ENCODE measurements at places on chromosomes 4 and X.

DNA sequence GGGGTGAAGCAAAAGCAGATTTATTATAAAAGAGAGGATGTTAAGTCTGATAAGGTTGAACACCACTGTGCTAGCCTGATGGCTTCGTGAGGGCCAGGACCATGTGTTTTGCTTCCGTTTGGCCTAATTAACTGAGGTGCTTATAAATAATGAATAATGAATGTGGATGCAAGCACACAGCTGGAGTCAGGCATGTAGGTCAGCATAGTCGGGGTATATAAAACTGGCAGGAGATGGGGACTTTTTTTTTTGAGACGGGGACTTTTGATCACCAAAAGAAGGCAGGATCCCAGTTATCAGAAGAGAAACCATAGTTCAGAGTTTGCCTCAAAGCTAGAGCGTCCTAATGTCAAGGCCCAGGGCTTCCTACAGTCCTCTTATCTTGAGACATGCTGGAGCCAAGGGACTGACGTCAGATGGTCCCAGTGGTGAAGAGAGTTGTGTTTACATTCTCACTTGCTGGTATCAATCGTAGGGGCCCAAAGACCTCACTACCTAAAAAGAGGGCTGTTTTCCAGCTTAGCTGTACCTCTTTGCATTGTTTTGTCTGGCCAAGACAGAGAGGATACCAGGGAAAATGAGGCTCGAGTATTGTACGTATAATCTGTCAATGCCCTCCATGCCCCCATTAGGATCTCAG lies 50.4 kb downstream of the RTL9 start:
- no peak for DNase-seq

- DNase-seq = no peak
Observed at GRCh38 chr4:163673848-163674697, 179.6 kb downstream of the TMA16 start.

DNA sequence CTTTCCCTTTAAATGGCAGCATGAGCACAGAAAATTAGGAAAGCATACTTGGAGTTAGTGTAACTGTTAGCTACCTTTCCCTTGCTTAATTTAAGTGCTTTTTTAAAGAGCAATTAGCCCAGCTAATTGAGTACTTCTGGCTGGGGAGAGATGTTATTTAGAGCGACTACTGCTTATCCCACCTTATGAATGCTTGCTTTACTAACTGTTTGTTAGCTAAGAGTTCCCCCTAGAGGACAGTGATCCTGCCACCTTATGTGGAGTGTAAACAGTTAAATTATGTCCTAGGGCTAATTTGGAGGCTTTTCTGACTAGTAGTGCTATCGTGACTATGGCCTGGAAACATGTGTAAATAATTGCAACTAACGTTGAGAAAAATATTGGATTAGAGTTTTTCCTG lies 909.4 kb downstream of the FSTL5 start:
- no peak for DNase-seq

DNA sequence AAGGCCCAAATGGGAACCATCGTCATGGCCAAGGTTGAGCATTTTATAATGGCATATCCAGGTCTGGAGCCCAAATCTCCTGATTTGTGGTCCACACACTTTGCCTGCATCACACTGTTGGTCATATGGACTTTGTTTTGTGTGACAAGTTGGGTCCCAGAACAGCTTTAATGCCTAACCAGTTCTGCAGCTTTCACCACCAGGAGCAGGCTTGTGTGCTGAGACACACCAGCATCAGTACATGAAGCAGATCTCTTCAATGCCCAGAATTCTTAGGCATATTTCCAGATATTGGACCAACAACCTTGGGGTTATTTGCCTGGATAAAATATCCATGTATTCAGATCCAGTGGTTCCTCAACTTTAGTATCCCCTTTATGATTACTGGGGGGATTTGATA lies 371.3 kb downstream of the FBXW7 start:
- no peak for DNase-seq

- no peak for DNase-seq
Observed at GRCh38 chrX:1928805-1929204, 313.9 kb downstream of the ASMT start.

DNA sequence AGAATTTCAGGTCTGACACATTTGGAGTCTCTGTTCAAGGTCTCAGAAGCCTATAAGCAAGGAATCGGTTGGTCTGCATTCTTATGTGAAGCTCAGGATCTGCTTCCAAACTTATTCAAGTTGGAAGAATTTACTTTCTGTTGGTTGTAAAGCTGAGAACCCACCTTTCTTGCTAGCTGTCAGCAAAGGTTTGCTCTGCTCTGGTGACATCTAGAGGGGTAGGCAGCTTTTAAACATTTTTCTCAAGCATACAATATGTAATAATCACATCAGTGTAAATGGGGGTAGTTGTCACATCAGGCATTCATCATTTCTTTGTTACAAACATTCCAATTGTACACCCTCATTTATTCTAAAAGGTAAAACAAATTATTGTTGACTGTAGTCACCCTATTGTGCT lies 935.2 kb downstream of the TRAM1L1 start:
- no peak for DNase-seq

DNA sequence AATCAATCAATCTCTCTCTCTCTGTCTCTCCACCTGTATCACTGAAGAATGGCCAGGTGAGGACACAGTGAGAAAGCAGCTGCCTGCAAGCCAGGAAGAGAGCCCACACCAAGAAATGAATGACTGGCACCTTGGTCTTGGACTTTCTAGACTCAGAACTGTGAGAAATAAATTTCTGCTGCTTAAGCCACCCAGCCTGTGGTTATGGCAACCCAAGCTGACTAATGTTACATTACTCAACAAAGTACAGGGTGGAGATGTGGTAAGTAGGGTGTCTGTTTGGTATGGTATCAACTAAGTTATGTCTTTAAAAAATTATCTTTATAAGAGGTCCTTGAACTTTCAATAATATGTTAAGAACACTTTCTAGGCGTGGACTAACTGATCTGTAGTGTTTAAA lies 159.3 kb downstream of the EPHA5 start:
- no peak for DNase-seq

DNA sequence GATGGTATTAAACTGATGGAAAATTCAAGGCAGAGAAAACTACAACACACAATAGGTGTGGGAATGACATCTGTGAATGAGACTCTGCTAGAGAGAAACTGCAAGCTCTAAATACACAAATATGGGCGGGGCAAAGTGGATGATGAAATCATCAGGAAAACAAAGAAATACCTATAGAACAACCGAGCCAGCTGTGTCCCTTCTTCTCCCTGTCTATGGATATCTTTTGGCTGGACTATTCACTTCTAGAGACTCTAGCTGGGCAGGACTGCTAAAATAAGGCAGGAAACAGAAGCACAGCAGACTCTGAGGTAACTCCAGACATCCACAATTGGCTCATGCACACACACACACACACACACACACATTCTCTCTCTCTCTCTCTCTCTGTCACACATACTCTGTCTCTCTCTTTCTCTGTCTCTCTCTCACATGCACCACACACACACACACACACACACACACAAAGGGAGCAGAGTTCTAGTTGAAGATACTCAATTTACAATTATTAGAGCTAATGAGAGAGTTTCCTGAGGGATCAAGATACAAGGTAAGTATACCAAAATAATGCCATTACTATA lies 27.2 kb upstream of the EDNRA start:
- no peak for DNase-seq

DNA sequence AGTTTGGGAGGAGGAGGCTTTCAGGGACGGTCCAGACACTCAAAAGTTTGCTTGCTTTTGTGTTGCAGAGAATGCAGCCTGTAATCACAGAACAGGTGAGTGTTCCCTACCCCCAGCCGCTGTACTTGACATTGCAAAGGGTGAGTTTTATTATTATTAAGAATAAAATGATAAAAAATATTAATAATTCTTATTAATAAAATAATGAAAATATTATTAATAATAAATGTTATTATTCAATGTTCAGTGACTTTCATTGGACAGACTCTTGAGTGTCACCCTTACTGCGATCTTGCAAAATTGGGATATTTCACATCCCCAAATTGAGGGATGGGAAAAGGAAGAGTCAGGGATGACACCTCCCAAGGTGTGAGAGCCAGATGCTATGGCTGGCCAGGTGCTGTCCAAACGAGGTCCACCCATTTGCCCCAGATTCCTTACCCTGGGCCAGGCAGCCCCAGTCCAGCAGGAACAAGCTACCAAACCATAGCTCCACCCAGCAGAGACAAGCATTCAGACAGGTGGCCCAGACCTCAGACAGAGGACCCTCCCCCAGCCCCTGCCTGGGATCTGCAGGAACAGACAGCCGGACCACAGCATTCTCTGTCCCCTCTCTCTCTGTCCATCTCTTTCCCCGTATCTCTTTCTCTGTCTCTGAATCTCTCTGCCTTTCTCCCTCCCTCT lies 22.4 kb downstream of the IL3RA start:
- no peak for DNase-seq

GRCh38 chrX:3177851-3178250 lies 136.6 kb downstream of the ARSF start:
- no peak for DNase-seq

DNA sequence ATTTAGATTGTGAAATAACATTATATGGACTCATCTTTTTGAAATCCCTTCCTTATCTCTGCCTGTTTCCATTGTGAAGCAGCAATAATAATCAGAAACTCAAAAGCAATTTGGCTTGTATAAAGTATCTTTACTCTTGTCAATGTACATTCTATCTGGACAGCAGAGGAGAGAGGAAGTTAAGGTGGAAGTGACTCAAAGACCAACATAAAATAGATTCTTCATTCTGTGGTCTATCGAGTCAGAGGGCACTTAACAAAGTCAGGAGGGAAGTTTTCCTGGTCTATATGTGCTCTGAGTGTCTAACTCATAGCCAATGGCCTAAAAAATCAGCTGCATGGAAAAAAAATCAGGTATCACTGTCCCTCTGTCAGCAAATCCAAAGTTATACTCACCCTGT lies 155.5 kb downstream of the EMCN start:
- no peak for DNase-seq

- no peak for DNase-seq
Observed at GRCh38 chr4:48431401-48431800, 51.7 kb upstream of the SLC10A4 start.

DNA sequence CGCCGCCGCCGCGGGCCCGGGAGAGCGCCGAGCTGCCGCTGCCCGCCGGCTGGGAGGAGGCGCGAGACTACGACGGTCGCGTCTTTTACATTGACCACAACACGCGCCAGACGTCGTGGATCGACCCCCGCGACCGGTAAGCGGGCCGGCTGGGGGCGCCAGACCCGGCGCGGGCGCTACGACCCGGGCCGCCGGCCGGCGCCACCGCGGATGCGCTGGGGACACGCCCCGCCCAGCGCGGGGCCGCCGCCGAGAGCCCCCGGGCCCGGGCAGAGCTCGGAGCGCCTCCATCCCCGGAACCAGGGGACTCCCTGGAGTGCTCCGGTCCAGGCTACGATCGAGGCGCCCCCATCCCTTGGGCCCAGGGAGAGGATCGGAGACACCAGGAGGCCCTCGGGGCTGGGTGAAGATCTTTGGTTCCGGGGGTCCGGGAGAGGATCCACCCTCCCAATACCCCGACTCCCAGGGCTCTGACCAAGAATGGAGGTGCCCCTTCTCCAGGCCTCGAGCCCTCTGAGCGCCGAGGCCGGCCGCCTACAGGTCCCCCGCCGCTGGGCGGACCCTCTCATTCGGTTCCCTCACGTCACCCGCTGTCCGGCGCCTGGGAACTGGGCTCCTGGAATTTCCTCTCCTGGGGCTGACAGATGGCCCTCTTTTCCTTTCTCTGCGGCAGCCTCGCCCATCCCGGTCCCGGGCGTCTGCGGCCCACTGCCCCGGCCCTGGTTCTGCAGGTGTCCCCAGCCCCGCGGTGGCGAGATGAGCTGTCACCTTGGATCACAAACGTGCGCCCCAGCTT lies 48.8 kb downstream of the CLDN34 start:
- DNase-seq = no peak

DNA sequence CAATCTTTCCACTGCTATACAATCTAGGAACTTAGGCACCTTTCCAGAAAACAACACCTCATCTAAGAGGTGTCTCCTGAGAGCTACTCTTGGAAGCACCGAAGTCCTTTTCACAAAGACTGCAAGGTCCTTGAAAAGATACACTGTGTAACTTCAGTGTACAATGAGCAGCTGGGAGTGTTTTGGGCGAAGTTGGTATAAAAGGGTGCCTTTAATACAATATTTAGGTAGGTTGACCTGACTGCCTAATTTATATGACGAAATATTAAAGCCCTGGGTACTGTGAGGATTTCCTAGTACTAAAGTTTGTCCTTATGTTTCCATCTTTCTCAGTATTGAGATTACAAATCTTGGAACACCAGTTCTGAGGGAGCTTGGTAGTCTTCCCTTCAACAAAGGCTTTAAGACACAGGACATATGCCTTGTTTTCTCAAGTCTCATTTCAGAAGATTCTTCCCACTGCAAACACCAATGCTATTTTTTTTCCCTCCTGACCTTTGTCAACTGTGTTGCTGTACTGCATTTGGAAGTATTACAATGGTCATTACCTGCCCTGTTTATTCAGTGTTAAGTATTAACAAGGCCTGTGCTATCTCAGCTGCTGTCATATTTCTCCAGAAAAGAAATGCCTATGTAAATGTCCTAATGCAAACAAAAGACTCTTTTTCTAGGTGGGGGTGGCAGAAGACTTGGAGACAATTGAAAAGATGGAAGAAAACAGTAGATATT lies 134.2 kb downstream of the MAML3 start:
- DNase-seq = no peak

GRCh38 chr4:17328141-17328815 lies 183.6 kb downstream of the QDPR start:
- DNase-seq = no peak

DNA sequence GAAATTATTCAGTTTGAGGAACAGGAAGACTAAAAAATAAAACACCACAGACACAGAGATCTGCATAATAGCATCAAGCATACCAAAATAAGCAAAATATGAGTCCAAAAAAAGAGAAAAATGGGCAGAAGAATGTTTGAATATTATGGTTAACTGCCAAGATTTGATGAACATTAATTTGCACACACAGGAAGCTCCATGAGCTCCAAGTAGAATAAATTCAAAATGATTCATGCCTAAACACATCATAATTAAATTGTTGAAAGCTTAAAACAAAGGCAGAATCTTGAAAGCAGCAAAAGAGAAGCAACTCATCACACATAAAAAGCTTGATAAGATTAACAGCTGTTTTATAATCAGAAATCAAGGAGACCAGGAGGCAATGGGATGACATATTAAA lies 156.6 kb upstream of the ARSJ start:
- no peak for DNase-seq

DNA sequence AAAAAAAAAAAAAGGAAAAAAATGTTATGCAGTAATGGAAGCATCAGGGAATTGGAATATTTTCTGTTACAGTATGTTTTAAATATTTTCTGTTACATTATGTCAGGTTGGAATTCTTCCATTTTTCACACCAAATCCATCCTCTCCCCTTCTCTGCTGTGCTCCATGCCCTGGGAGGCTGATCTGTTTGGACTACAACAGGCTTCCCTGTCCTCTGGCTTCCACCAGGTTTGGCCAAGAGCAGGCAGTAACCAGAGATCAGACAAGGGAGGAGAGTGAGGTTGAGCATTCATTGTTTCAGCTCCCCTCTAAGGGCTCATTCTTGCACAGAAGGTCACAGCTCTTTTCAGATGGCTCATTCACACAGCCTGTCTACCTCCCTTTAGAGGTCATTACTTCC lies 11.7 kb upstream of the TMEM184C start:
- DNase-seq = no peak

GRCh38 chr4:4714331-4714730 lies 145.1 kb upstream of the MSX1 start:
- DNase-seq = no peak
